ENCODE measurements at places on chromosomes 4 and X. TPM values are rescaled to one million over a fixed set of nuclear protein-coding genes. Genes with fewer than 3 reads are reported as not detected.

DNA sequence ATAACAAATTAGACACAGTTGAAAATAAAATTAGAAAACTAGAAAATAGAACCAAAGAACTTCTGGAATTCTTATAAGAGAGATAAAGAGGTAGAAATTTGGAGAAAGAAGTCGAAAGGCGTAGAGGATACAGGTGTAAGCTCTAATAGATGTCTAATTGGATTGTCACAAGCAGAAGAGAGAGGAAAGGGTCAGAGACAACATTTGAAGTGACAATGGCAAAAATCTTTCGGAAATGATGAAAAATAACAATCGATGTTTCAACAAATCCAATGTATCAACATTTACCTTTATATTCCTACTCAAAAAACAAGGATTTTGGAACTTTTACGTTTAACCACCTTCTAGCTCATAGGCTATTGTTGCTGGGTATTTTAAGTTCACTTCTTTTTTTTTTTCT is 3.8 kb downstream of the CXCL8 start:
- no peaks in the 10 kb centered on the region for H3K27me3 ChIP-seq
- no peak overlapping the region for H3K27ac ChIP-seq
- no peak overlapping the region for H3K4me3 ChIP-seq
- no peaks in the 10 kb centered on the region for H3K36me3 ChIP-seq
- DNase-seq: no peak
- H3K4me1 ChIP-seq: no peaks in the 10 kb centered on the region

The ERCC6L gene
- 0.43 TPM for polyA plus RNA-seq

The CT55 gene
- polyA plus RNA-seq: not detected

DNA sequence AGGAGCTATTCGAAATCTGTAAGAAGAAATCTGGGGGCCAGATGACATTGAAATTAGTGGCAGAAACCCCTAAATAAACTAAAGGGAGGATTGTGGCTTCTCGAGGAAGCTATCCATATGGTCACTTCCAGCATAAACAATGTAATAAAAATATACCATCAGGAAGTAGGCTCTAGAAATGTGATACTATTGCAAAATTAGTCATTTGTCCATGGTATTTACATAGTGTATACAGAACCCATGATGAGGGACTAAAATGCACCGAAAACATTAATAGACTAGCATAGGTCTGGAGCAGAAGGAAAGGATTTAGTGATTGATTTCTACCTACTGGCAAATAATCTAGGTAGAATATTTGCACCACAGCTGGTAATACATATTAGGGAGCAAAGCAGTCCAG is 1344.0 kb downstream of the FSTL5 start:
- no peak overlapping the region for H3K27ac ChIP-seq
- no peaks in the 10 kb centered on the region for H3K36me3 ChIP-seq
- no peak for DNase-seq
- H3K4me1 ChIP-seq: no peaks in the 10 kb centered on the region
- H3K4me3 ChIP-seq: no peak overlapping the region

GRCh38 chr4:59979061-59979460 is 1221.1 kb upstream of the ADGRL3 start:
- no peaks in the 10 kb centered on the region for H3K4me1 ChIP-seq
- DNase-seq: no peak
- H3K4me3 ChIP-seq: no peak overlapping the region
- H3K36me3 ChIP-seq: no peaks in the 10 kb centered on the region
- no peaks in the 10 kb centered on the region for H3K27me3 ChIP-seq
- H3K27ac ChIP-seq: no peak overlapping the region
